Activated CD4-positive, alpha-beta T cell treated with anti-CD3 and anti-CD28 coated beads, Interleukin-2, amount 50 U/mL, for 16 hours (primary cell): ENCODE measurements at places on chromosomes 5 and 9.

GRCh38 chr9:72773570-72773969 is 179.3 kb downstream of the ALDH1A1 start:
- no peak for DNase-seq

DNA sequence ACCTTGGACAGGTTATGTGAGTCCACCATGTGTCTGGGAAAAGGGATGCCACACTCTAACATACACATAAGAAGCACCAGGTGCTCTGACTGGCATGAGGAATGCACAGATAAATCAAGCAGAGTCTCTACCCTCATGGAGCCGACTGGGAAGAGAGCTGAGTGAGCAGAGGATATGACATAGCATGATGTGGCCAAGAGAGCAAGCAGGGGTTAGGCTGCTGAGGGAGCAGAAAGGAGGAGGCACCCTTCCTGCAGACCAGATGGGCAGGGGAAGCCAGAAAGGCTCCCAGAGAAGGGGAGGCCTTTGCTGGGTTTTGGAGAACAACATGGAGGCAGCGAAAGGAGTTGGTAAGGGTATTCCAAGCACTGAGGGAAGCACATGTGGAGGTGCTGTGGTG is 223.1 kb downstream of the GNA14 start:
- no peak for DNase-seq

DNA sequence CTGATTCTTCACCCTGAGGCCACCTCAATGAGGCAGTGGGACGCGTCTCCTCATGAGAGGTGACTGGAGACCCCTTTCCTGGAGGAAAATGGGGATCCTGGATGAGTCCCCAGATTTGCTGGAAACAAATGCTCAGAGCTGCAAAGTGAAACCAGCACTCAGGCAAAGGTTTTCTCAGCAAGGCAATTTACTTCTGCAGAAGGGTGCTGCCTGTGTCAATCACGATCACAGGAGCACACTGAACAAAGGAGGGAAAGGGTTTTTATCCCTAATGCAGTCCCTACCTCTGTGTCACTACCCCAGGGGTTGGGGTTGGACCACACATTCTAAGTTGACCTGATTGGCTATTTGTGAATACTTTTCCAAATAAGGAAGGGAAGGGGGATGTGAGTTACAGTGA is 69.9 kb upstream of the CDK20 start:
- no peak for DNase-seq

DNA sequence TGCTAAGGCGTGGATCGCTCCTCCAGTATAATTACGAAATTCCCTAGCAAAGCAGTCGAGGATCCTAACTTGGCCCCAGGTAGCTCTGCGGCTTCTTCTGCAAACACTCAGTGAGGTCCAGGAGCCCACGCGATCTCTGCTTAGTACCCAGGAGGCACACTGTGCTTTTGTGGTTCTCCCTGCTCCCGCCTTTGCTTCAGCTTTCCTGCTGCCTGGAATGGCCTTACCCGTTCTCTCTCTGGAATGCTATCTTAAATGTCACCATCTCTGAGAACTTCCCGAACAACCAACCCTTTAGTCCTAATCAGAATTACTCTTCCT is 639 bp downstream of the INVS start:
- DNase-seq, result no peak

DNA sequence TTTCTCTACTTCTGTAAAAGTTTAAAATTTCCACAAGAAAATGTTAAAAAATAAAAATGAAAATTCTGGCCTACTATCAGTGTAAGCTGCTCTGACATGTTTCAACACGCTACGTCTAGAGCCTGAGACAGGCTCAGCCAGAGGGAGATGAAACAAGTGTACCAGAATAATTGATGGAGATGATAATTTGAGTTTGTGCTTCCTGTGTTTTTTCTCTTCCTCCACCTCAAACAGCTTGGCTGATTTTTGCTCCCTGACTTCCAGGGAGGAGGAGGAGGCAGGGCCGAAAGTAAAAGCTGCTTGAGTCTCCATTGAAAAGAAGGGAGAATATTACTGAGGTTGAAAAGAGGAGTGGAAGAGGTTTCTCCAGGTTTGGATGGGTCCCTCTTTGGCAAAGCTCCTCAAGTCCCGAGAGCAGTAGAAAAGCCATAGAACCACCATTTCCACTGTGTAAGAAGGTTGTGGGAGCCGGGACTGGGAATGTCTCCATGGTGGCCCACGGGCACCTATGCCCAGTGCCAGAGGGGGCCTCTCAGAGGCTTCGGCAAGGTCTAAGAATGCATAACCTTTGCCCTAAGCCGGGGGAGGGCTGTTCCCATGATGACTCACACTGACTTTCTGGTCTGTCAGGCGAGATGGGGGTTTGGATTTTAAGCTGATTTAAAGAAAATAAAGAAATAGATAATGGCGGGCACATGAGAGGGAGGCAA is 95.1 kb downstream of the HRH2 start:
- DNase-seq, result no peak

- no peak for DNase-seq
Measured at GRCh38 chr5:131381021-131381420, 117.2 kb downstream of the CDC42SE2 start.
